ENCODE measurements at places on chromosomes 16 and 17.

- DNase-seq = no peak
Measured at GRCh38 chr16:3091551-3091950, 7.5 kb downstream of the ZSCAN10 start.

DNA sequence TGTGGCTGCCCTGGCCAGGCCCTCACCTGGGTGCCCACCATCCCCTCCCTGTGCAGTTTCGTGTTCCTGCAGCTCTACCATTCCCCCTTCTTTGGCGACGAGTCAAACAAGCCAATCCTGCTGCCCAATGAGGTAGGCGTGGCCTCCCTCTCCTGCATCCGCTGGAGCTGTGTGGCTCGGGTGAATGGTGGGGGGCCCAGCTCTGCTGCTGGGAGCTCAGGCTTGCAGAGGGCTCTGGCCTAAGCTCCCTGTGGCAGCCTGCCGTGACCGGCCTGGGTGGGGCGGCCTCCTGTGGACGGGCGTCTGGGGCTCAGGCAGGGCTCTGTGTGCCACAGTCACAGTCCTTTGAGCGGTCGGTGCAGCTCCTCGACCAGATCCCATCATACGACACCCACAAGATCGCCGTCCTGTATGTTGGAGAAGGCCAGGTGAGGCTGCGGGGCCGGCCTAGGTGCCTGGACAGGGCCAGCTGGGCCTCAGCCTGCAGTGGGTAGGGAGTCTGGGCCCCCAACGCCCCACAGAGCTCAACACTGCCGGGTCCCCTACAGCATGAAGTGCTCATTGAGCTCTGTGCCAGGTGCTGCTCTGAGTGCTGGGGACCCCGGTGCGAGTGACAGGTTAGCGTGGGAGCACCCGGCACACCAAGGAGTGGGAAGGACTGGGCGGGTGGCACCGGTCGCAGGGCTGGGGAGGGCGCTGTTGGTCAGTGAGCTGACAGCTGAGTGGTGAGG is 37.3 kb downstream of the TSC2 start:
- DNase-seq = no peak

DNA sequence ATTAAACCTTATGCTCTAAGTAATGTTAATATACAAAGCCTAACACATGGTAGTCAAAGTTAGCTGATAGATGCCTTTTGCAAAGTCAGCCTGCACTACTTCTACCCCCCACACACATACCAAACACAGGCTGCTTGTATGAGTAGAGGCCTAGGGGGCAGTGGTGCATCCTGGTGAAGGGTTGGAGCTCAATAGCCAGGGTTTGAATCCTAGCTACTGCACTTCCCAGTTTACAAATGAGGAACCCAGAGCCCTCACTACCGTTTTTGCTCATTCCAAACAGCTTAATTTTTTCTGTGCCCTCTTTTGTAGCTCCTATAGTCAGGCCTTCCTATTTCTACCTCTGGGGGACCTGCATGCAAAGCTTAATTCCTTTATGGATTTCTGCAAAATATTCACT is 18.9 kb upstream of the HYDIN start:
- DNase-seq = peak; percentile 38

- DNase-seq = no peak
Measured at GRCh38 chr17:65994679-65995078, 197.3 kb downstream of the CEP112 start.

GRCh38 chr17:8064561-8065019 is 22.9 kb downstream of the ALOX12B start:
- no peak for DNase-seq

GRCh38 chr17:49362723-49363117 is 670 bp upstream of the ZNF652 start:
- DNase-seq = no peak

DNA sequence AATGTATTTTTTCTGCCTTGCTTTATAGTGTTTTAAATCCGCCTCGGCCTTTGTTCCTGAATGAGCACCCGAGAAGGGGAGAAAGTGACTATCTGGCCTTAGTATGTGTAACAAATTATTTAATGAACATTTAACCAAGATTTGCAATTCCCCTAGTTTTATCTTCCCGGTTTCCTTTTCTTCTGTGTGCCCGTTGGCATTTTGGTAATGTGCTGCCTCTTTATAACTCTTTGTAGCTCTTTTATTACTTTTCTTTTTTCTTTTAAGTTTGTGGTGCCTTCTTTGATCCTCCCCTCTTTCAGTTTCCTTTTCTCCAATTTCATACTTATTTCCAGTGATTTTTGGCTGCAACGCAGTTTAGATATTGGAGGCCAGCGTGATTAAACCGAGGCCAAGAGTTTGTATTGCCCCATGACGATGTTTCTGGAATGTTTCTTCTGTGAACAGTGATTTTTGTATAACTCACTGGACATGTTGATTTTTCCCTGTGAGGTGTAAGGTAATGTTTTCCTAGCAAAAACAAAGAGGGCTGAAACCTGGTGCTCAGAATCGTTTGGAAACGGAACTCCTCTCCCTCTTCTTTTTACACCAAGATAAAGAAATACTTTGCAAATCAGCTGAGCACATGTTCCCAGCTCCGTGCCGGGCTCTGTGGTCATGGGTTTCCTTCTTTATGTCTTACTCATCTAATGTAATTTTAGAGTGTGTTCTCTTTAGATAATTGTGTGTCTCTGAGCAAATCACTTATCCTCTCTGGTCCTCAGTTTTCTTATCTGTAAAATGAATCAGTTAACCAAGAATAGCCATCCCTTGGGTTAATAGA is 344.3 kb downstream of the WWOX start:
- DNase-seq = peak; percentile 28

DNA sequence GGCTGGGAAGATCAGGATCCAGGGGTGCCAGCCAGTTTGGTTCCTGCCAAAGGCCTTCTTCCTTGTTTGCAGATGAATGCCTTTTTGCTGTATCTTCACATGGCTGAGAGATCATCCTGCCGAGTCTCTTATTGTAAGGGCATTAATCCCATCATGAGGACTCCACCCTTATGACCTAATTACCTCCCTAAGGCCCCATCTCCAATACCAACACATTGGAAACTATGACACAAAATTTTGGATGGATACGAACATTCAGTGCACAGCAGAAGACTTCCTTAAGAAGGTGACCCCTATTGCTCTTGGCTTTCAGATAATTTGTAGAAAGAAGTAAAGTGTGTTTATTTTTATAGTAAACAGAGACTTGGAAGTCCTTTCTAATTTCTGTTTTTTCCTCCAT is 1164.7 kb upstream of the CDH8 start:
- DNase-seq = no peak

Data from inflammatory macrophage treated with lipopolysaccharide for 4 hours (primary cell).